ENCODE measurements at places on chromosomes 1 and 21.

GRCh38 chr1:203076031-203076511 lies 9.7 kb downstream of the MYOG start:
- DNase-seq = no peak

- DNase-seq = no peak
These were observed 18.5 kb upstream of the ATP13A2 start for GRCh38 chr1:17030206-17030605.

GRCh38 chr1:193322211-193322610 lies 135.8 kb upstream of the B3GALT2 start:
- no peak for DNase-seq

DNA sequence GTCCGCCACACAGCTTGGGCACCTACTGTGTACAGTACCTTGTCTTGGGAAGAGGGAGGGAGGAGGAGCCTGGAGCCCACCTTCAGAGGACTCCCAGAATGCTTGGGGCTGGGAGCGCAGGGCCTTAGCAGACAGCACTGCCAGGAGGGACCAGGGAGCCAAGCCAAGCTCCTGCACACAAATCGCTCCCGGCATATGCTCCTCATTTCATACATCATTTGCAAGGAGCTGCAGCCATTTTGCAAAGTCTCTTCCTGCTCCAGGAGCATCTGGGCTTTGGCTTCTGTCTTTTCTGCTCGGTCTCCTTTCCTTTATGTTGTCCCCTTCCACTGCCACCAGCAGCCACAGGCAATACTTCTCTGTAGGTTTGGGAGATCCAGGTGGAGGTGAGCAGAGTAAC lies 175.2 kb upstream of the ZC3H12A start:
- DNase-seq = no peak

GRCh38 chr1:91124290-91124985 lies 102.6 kb upstream of the ZNF644 start:
- peak; percentile 36 for DNase-seq

DNA sequence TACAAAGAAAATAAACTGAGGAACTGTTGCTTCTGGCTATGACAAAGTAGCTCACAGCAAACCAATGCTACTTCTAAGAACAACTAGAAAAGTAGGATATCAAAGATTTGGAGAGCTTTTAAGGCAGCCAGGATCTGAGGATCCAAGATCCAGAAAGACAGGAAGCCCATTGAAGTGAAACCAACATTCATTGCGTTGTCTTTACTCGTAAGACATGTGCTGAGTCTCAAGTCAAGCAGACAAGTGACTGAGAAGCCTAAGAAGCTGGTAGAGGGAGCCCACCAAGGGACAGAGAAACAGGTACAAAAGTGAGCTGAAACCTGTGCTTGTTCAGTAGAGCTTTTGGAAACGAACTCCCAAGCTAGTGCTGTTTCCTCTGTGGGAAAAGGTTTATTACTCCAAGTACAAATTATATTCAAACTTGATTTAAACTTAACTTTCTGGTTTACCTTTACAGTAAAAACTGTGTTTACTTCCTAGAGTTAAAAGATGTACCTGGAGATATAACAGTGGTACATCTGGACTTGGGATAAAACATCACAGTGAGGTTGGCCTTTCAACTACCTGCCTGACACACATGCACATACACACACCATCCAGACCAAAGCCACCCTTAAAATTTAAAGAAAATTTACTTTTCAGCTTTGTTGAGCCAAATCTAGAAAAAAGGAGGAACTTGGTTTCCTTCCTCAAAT lies 41.2 kb downstream of the NME7 start:
- DNase-seq = no peak

DNA sequence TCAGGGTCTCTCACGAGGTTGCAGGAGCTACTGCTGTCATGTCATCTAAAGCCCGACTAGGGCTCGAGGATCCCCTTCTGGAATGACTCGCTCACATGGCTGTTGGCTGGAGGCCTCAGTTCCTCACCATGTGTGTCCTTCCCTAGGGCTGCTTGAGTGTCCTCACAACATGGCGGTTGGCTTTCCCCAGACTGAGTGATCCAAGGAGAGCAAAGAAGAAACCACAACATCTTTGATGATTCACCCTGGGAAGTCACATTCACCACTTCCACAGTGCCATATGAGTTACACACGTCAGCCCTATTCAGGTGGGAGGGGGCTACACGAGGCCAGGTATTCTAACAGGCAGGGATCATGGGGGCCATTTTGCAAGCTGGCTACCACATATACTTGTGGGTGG lies 64.9 kb downstream of the FHAD1 start:
- no peak for DNase-seq

- no peak for DNase-seq
These were observed 371.7 kb downstream of the PTPRC start for GRCh38 chr1:199010492-199010891.

DNA sequence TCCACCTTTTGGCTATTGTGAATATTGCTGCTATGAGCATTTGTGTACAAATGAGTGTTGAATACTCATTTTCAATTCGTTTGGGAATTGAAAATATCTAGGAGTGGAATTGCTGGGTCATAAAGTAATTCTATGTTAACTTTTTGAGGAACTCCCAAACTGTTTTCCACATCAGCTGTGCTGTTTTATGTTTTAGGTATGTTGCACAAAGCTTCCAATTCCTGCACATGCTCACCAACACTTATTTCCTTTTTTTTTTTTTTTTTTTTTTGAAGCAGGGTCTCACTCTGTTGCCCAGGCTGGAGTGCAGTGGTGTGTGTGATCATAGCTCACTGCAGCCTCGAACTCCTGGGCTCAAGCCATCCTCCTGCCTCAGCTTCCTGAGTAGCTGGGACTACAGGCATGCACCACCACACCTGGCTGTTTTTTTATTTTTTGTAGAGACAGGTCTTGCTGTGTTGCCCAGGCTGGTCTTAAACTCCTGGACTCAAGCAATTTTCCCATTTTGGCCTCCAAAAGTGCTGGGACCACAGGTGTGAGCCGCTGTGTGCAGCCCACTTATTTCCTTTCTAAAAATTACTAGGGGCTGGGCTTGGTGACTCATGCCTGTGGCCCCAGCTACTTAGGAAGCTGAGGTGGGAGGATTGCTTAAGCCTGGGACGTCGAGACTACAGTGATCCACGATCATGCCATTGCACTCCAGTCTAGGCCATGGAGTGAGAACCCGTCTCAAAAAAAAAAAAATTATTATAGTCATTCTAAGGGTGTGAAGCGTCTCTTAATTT lies 33.4 kb downstream of the TMCC2 start:
- DNase-seq = no peak

- no peak for DNase-seq
These were observed 3.7 kb downstream of the VANGL2 start for GRCh38 chr1:160404094-160404493.

- no peak for DNase-seq
These were observed 9.6 kb upstream of the GPR37L1 start for GRCh38 chr1:202112859-202113689.

DNA sequence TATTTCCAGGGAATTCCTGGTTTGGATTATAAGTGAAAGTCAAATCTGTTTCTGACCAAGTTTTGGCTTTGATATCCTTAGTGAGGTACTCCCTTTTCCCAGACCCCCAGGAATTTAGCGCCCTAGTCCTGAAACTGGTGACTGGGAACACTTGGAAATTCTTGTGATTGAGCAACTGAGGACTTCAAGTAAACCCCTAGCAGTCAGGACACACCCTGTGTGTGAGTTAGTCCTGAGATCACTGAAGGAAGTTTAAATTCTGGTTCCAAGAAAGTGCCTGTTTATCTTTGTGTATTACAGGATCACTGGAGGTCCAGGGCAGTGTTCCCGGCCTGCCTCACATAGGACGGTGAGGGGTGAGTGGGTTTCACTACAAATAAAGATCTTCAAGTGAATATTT lies 95.1 kb upstream of the F3 start:
- DNase-seq = no peak

- peak; percentile 54 for DNase-seq
These were observed 6.0 kb upstream of the SF3A3 start for GRCh38 chr1:37995751-37996345.

DNA sequence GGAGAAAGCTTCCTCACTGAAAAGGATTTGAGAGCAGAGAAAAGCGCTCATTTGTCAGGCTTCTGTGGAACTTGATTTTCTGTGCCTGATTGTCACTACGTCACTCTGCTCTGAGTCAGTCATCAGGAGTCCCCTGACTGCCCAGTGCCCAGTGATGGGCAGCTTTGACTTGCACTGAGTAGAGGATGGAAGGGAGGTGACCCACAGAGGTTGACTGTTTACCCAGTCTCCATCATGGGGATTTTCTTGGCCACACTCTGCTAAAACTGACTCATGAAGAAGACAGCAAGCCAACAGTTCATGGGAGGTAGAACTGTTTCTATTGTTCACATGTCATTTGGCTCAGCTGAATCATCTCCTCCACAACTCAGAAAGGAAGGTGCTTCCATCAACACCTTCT lies 82.1 kb upstream of the DUSP10 start:
- no peak for DNase-seq

GRCh38 chr21:34126691-34127090 lies 53.3 kb downstream of the MRPS6 start:
- no peak for DNase-seq

DNA sequence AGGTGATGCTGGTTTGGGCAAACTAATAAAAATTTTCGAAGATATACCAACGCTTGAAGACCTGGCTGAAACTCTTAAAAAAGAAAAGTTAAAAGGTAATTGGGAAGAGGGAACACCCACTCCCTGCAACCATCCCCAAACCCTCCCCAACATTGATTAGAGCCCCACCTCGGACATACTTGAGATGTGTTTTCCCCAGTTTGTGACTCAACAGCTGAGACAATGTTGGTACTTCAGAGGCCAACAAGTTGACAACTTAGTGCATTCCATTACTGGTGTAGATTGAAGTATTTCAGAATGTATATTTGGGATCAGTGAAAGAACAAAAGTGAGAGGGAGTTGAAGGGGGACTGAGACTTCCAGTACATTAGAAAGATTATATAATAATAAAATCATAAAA lies 5.1 kb downstream of the IFI16 start:
- peak; percentile 36 for DNase-seq

GRCh38 chr1:18079941-18080735 lies 27.5 kb upstream of the IGSF21 start:
- DNase-seq = no peak

GRCh38 chr1:64934878-64935275 lies 31.5 kb downstream of the JAK1 start:
- no peak for DNase-seq

GRCh38 chr1:239221656-239222055 lies 164.7 kb upstream of the CHRM3 start:
- no peak for DNase-seq

DNA sequence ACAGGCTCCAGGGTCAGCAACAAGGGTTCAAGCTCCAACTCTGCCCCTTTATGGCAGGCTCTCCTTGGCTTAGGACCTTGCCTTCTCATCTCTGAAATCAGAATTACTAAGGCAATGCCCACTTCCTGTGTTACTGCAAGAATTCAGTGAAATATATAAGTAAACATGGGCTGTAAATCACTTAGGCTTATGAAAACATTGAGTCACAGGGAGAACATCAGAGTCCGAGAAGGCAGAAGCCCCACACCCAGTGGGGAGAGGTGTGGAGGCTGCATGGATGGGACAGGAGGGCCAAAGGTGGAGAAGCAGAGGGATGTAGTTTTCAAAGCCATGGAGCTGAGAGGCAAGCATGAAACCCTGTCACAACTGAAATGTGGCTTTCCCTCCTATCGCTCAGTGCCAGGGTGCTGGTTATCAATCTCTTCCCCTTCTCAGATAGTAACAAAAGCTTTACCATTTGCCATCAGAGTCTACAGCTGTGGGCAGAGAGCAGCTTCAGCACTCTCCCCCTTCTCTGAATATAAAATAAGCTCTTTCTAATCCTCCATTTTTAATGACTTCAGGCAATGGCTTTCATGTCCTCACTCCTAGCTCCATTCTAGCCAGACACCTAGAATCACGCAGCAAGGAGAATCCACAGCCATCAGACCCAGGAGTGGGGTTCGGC lies 3.4 kb downstream of the RGS8 start:
- DNase-seq = no peak

GRCh38 chr1:243287123-243287460 lies 31.3 kb downstream of the SDCCAG8 start:
- DNase-seq = no peak

DNA sequence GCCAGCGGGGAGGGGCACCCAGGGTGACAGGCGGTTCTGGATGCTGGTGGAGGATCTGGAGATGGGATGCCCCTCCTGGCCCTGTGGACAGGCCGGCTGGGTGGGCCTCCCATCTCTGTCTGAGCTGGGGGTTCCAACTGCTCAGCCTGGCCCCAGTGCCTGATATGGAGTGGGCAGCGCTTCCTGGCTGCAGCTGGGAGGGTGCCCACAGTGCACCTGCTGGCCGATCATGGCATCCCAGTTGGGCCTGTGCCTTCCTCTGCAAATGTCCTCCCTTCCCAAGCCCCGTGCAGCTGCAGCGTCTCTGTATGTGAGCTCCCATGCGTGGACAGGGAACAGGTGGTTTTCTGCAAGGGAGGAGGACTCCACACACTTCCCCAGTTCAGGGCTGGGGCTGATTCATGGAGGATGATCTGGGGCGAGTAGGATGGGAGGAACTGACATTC lies 2.1 kb downstream of the PFKL start:
- DNase-seq = no peak

- DNase-seq = no peak
These were observed 9.0 kb downstream of the MGST3 start for GRCh38 chr1:165639821-165640623.

DNA sequence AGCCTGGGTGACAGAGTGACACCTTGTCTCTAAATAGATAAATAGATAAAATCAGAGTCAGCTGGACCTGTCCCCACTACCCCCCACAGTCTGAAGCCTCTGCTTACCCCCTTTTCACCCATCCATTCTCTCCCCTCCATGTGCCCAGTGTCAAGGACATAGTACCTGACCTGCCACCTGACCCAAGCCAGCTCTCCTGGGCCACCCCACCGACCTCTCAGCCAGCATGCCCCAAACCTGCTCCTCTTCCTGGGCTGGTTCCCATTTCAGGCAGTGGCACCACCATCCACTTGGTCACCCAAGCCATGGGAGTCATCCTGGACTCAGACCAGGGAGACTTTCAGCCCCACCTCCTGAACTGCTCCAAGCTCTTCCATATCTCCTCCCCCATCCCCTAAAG lies 28.2 kb downstream of the CITED4 start:
- no peak for DNase-seq

DNA sequence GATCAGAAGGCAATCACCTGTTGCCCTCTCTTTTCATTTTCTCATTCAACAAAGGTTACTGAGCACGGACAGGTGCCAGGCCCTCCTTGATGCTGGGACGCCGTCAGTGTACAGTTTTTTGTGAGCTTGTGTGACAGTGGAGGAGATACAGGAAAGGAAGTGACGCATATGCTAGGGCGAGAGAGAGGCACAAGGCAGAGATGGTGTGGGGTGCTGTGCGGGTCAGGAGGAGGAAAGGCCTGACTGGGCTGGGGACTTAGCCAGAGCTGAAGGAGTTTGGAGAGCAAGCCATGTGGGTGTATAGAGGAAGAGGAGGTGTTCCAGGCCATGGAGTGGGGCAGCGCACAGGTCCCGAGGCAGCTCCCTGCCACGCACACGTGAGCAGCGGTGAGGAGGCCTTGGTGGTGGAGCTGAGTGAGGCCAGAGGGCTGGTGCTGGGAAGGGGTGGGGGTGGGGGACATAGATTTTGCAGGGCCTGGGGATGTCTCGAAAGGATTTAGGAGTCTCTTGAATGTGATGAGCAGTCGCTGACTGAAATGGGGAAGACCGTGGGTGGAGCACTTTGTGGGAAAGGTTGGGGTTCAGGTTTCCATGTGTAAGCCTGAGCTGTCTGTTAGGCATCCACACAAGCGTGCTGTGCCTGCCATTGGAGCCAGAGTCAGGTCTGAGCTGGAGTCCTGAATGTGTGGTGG lies 46.0 kb downstream of the TRAPPC10 start:
- DNase-seq = peak; percentile 59
